ENCODE measurements at places on chromosomes 4 and X.

DNA sequence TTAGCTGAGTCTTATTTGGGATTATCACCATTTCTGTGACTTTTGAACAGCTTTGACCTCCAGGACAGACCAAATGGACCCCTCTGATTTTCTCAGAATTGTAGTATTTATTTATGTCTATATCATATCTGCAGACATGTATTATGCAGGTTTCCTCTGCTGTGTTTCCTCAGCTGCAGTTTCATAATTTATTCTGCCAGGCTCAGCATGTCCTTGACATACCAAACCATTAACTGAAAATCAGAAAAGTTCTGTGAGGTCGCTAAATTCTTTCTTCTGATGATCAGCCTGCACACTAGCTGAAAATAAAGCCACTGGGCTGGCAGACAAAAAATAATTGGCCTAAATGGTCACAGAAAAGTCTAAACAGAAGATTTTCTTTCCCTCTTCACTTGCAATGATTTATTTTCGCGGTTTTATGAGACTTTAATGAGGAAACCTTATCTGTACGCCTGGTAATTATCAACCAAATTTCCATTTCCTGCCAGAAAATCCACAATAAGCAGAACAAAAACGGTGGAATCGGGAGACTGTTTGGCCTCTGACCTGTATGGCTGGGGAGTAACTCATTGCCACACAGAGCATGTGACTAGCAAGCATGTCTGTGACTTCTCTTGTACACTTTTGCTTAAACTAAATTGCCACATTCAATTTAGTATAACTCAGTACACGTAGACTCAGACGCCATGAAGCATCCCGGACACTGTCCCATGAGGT, 150.9 kb downstream of the ENPP6 start:
- no peak for DNase-seq

DNA sequence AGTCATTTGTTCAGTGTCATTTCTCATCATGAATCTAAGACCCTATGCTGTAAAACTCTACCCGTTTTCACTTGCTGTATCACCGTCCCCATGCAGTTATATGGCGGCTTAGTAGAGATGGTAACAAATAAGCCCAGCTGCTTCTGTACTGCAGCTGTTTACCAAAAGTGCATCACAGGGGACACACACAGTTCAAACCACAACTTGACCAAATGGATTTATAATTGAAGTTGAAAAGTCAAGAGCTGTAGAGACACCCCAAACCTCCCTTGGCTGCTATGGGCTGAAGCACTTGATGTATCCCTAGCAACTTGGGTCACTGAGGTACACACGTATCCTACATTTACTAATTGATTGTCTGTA, 219.0 kb upstream of the FGF13 start:
- no peak for DNase-seq

- no peak for DNase-seq
Observed at GRCh38 chr4:121995790-121996537, 44.1 kb upstream of the TRPC3 start.

DNA sequence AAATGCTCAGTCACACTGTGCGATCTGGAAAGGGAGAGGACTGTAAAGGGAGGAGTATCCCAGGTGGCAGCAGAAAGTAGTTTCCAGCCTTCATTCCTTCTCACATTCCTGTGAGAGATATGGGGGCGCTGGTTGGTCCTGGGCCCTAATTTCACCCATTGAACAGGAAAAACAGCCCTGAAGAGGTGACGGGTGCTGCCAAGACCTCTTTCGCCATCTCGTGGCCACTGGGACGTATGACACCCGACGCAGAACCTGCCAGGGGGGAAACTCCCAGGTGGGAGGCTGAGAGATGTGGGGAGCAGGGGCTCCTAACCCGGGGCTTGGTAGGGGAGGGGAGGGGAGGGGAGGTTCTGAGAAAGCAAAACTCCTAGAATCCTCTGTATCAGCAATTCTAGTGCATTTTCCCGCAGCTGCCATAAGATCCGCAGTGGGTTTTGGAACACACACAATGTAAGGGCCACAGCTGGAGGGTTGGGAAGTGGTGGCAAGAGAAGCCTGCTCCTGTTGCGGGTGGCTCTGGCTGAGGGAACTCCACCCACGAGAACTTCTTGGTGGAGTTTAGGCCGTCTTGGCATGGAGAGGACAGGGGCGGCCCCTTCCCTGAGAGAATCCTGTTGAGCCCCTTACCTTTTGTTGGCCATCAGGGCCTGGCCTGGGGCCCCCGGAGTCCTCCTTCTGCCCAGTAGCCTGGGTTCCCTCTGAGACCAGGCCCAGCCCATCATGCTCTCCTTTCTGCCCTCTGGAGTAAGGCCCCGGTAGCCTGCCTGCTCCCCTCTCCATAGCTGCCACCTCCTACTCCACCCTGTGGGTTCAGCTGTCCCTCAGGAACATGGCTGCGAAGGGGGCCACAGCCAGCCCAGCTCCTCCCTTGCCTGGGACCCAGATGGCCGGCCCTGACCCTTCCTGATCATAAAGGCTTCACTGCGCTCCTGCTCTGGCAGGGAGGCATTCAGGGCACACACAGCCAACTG, 134.1 kb downstream of the OR13H1 start:
- no peak for DNase-seq

DNA sequence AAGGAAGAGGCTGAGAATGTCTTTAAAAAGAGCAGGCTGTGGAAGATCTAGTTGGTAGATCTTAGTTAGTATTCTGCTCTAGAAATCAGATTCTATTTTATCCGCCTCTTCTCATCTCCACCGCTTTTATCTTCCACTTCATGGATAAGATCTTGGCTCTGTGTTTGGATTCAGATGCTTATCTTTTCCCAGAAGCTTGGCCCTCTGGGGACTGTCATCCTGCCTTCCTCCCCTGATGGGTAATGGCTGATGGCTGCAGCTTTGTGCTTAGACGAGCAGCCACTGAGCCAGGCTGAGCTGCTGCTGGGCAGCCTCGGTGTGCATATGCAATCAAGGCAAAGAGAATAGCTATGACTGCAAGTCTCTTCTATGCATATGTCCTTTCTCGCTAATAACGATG, 23.5 kb downstream of the TRIML1 start:
- DNase-seq, result no peak

DNA sequence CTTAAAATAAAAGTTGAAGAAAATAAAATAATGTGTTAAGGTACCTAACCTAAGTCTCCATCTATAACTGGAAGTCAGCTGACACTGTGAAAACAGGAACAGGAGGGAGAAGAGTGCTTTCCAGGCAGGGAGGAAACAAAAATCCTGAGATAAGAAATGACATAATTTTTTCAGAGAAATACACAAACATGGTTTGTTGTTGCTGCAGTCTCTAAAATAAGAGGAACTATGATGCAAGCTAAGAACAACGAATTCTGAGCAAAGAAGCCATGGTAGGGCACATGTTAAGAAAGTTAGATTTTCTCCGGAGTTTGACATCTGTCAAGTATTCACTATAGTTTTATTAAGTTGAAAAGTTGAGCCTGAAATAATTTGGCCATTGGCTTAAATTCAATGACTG, 26.9 kb downstream of the PAPSS1 start:
- DNase-seq, result no peak

- DNase-seq, result peak; percentile 3
Observed at GRCh38 chrX:53685711-53686110, 808 bp downstream of the HUWE1 start.

GRCh38 chr4:3323071-3323481, 30.3 kb downstream of the RGS12 start:
- no peak for DNase-seq

DNA sequence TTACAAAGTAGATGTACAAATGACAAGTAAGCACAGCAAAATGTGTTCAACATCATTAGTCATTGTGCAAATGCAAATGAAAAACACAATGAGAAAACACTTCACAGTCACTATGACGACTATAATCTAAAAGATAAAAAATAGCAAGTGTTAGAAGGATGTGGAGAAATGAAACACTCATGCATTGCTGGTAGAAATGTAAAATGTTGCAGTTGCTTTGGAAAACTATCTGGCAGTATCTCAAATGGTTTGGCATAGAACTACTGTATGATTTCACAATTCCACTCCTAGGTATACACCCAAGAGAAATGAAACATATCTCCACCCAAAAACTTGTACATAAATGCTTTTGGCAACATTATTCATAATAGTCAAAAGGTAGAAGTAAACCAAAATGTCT, 459.7 kb upstream of the TRAM1L1 start:
- no peak for DNase-seq

DNA sequence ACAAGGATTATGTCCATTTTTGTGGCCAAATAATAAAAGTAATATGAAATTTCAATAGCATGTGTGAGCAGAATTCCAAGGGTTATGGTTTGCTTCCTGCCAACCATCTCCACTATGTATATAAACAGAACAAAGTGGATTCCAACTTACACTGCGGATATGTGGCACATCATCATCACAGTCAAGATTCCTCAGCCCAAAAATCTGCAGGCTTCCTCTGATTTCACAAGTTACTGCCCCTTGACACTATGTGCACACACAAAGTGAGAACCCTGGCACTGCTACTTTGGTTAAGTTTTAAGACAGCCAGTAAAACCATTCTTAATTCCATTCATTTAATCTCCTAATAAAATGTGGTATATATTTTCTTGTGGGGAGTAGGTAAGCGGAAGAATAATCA, 76.4 kb downstream of the LEF1 start:
- no peak for DNase-seq

- no peak for DNase-seq
Observed at GRCh38 chr4:7918981-7919380, 20.7 kb downstream of the AFAP1 start.

DNA sequence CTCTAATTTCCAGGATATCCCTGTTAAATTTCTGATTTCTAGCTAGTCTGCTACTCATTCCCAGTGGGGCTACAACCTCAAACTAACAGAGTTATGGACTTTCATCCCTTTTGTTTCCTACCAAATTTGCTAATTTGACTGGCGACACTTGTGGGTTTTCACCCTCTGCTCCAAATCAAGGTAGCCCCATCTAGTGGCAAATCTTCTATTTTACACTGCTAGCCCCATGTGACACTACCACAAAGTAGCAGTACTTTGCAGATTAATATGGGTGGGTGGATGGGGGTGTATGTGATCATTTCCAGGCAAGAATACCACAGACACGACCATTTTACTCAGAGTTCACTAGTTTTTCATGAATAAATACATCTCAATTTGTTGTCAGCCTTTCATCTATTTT, 150.3 kb downstream of the MSL3 start:
- no peak for DNase-seq

GRCh38 chr4:12409507-12410190, 981.0 kb upstream of the HS3ST1 start:
- no peak for DNase-seq

DNA sequence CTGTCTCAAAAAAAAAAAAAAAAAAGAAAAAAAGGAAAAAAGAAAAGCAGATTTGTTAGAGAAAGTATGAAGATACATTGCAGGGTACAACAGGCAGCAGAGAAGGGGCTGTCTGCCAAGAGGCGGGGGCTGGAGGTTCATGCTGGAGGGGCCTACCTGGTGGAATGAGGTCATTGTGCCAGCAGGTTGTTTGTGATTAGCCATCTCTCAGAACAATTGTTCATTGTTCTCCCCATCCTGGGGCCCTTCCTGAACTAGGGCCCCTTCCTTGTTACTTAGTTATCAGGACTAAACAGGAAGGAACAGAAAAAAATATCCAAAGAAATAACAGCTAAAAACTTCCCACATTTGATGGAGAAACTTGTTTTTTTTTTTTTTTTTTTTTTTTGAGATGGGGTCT, 14.0 kb upstream of the GPKOW start:
- no peak for DNase-seq

GRCh38 chrX:37776987-37777325, 2.9 kb upstream of the CYBB start:
- no peak for DNase-seq

DNA sequence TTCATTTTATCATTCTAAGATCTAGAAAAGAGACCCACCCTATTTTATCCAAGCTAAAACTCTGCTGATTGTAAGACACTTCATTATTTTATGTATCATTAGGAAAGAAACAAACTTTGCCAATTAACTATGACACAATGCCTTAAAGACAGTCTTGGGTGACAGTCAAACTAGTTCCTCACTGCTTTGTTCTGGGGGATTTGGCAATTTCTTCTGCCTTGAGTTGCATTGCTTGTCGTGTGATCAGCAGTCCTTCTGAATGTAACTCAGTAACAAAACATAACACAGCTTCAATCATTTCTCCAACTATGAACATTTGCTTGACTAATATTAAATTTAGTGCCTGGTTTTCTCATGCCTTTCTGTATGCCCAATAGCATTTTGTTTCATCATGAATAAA, 577.9 kb upstream of the DIPK2B start:
- no peak for DNase-seq

- DNase-seq, result peak; percentile 57
Observed at GRCh38 chr4:2241410-2242353, at the start of the genes HAUS3 and POLN. Gene HAUS3, minus strand, starts transcription at chr4:2242121. Its CDS starts 1,175 bp downstream, at chr4:2240946. Gene POLN, minus strand, starts transcription at chr4:2242121. Its CDS starts 12,890 bp downstream, at chr4:2229231.

DNA sequence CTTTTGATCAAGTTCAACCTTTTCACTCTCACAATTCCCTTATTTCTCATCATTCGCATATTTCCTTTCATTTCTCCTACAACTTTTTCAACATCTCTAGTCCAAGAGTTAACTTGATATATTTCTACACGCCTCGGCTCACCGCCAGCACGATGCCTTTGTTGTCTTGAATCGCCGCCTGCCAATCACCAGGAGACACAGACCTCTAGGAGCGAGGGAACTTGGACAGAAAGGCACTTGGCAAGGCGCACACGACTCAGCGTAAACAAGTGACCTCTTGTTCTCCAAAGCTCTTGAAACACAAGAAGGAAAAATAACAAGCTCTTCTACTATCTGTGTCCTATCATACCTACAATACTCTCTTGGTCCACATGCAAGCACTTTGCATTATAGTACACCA, 27.1 kb upstream of the RBMX start:
- DNase-seq, result no peak

DNA sequence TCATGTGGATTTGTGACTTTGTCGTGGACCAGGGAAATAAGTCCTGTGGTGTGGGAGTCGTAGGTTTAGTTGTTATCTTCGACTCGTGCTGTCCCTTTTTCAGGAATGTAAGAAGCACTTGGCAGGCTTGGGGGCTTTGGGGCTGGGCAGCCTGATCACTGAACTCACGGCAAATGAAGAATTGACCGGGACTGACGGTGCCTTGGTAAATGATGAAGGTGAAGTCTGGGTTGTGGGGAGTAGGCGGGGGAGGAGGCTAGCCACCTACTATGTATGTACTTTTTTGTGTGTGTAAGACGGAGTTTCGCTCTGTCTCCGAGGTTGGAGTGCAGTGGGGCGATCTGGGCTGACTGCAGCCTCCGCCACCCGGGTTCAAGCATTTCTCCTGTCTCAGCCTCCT, 1.2 kb downstream of the TAF1 start:
- no peak for DNase-seq

DNA sequence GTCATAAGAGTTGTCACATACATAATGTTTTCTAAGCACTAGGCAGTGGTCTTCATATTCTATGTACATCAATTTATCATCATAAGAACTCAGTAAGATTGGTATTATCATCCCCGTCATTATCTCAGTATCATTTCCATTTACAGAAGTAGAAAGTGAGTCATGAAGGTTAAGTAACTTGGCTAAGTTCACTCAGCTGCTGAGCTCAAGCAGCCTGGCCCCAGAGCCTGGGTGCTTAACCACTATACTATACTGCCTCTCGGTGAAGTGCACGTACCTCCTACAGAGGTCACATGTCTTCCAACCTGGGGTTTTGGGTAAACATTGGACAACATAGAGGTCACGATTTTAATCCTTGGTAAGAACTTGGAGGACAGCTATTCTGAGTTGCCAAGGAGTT, 161.5 kb upstream of the GATB start:
- DNase-seq, result no peak

All from NCI-H524 treated with DMSO at 0.1 percent for 48 hours (cell line).